Activated CD8-positive, alpha-beta memory T cell treated with anti-CD3 and anti-CD28 coated beads for 4 hours (primary cell): ENCODE measurements at places on chromosomes 4 and X.

GRCh38 chr4:188198982-188199792 lies 59.9 kb downstream of the TRIML1 start:
- DNase-seq = no peak

GRCh38 chrX:28998609-28999135 lies 411.4 kb downstream of the IL1RAPL1 start:
- no peak for DNase-seq

- no peak for DNase-seq
Measured at GRCh38 chrX:130916636-130917422, 13.8 kb upstream of the ENOX2 start.

DNA sequence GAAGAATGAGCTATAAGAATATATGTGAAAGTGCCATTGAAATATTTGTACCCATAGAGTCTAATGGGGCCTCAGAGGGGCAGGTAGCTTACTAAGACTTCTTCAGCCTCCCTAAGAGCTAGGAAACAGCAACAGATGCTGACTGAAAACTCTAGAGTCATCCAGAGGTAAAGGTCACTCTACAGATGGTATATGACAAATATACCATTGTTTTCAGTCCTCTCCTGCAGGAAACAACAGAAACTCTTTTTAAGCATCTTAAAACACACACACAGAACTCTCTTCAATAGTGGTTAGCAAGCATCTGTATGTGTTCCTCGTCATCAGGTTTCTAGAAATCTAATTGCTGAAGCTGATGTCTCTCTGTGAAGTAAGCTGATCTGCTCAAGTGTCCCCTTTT lies 313.8 kb upstream of the GATB start:
- DNase-seq = no peak

GRCh38 chr4:113556382-113557134 lies 205.0 kb downstream of the CAMK2D start:
- no peak for DNase-seq

GRCh38 chr4:108547682-108548081 lies 72.7 kb upstream of the RPL34 start:
- no peak for DNase-seq

DNA sequence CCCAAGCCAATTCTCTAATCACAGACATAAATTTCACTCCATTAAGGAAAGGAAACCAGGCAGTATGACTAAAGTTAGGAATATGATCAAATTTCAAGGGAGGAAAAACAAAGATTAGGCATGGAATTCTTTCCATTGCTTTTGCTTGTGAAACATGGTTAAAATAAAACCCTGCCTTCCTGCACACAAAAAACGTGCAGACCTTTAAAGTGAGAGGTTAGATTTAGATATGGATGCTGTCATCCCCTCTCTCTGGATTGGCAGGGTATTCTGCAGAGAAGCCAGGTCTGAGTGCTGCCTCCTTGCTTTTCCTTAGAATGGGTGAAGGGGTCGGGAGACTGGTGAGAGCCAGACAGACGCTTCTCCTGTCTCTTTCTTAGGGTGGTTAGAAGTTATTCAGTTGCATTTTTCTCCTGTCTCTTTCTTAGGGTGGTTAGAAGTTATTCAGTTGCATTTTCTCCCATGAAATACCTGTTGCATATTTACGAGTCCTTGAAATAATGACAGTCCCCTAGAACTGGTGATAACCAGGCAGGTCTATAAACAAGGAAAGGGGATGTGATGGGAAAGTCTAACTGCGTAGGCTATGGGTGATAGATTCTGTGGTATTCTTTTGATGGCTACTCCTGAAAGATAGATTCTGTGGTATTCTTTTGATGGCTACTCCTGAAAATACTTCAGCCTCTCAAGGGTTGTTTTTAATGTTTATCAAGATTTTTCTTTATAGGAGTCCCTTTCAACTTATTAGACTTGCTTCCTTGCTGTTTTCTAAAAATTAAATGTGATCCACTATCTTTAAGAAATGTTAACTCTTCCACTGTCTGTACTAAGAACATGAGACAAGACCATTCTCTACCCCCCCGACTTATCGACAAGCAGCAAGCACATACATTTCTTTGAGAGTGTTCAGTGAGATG lies 163.6 kb downstream of the SPRY1 start:
- no peak for DNase-seq

DNA sequence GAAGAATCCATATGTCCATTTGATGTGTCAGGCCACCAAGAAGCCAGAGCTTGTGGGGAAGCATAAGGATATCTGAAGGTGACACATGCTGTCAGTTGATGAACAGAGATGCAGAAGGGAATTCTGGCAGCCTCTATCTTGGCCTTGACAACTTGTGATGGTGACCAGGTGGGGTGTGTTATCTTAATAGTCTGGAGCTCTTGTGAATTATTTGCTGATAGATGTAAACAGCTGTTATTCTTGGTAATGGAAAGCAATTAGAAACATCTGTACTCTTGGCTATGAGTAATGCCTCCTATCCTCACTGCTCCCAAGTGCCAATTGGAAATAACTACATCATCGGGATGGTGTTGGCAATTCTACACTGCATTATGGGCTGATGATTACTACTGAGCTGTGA lies 51.9 kb downstream of the NAA11 start:
- no peak for DNase-seq

GRCh38 chr4:10121568-10122208 lies 5.1 kb upstream of the WDR1 start:
- DNase-seq = no peak

GRCh38 chrX:67619253-67619652 lies 75.4 kb downstream of the AR start:
- DNase-seq = no peak

DNA sequence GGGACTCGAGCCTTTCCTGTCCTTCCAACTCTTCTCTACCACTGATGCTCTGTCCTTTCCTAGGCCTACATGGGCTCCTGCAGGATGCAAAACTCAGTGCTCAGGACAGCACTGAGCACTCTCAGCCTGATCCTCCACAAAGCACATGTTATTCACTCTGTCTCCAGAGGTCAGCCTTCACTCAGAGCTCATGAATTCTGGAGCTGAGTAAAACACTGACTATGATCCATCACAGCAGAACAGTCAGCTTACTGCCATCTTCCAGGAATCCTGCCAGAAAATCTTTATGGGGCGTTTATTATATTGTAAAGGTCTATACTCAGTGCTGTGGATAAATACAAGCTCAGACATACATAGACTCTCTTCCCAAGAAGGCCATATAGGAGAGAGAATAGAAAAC lies 121.5 kb upstream of the CPEB2 start:
- DNase-seq = no peak

- no peak for DNase-seq
Measured at GRCh38 chrX:102976793-102977495, 39.9 kb downstream of the RAB40AL start.

DNA sequence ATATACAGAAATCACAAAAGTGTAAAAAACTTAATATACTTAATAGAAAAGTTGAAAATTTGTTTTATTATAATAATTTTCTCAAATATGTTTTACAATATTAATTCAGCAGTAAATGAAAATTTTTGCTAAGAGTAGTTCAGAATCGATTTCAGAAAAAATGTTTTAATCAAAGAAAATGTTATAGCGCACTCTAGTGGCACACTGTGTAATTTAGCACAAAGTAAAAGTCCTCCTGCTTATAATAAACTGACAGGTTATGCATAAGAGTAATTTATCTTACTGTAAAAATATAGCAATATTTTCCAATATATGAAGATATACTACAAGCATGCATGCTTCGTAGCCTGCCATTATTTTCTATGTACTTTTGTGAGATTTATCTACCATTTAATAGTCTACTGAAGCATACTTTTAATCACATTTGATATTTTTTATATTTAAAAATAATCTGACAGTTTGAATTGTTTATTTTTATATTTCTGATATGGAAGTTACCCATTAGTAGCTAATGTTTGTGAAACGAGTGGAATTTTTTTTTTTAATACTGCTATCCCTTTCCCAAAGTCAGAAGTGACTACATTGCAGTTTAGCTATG lies 217.9 kb upstream of the KLHL4 start:
- no peak for DNase-seq

DNA sequence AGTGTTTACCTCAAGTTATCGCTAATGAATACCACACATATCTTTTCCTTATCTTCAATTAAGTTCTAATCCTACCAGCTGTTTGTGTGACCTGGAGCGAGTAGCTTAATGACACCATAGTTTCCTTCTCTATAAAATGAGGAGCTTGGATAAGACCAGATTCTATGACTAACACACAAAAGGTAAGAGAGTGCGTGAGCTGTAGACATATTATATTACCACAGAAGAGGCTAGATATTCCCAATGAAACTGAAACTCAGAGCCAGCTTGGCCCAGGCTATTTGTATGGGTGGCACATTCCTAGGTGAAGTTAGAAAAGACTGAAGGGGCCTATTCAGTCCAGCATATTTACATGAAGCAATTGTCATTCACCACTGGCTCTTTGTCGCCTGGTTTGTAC lies 30.2 kb downstream of the ASB5 start:
- no peak for DNase-seq

- DNase-seq = no peak
Measured at GRCh38 chrX:31894152-31894551, 822.3 kb upstream of the FTHL17 start.

DNA sequence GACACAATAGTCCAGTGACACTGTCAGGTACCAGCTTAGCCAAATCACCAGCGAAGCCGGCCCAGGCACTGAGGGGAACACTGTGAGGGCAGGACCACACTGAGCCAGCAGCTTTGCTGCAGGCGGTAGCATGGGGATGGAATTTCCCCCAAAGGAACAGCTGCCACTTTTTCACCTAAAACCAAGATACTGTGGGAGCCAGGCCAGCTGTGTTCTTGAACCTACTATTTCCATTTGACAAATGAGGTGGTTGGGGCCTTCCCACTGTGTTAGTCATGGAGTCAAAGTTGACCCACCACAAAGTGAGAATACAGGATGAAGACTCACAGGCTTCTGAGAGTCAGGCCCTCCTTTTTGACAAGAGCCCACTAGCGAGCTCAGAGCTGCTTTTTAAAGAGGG lies 70.7 kb upstream of the SH3RF1 start:
- no peak for DNase-seq

GRCh38 chr4:69909195-69909594 lies 21.7 kb upstream of the CSN1S1 start:
- no peak for DNase-seq

- no peak for DNase-seq
Measured at GRCh38 chr4:288891-289290, 16.4 kb downstream of the ZNF732 start.

DNA sequence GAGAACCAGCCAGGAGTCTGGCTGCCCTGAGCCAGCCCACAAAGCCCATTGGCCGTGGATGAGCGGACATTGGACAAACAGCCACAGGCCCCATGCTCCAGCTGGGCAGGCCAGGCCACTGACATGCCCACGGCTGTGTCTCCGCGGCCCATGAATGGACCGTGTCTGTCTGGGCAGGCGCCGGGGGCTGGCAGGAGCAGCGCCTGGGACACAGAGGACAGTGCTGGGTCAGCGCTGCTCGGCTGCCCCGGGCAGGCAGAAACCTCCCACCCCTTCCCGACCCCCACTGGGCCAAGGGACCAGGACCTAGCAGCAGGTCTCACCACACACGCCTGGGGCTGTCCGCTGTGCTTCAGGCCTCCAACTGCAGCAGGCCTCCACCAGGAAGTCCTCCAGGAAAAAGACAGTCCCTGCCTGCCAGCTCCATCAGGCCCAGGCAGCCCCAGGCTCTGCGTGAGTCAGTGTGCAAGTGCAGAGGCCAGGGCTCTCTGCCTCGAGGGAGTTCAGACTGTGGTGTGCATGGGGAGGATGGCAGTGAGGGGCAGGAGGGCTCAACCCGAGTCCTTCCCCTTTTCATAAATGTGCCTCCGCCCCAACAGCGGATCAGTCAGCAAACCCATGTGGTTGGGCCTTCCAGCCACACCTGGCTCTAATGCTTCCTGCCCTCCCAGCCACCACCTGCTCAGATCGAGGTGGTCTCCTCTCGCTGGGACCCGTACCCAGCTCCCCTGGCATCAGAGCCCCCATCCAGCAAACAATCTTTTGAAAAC lies 17.2 kb upstream of the FGFR3 start:
- no peak for DNase-seq

GRCh38 chr4:185036019-185036418 lies 17.7 kb downstream of the HELT start:
- no peak for DNase-seq

GRCh38 chrX:38124000-38124399 lies 96.7 kb downstream of the SRPX start:
- DNase-seq = no peak

DNA sequence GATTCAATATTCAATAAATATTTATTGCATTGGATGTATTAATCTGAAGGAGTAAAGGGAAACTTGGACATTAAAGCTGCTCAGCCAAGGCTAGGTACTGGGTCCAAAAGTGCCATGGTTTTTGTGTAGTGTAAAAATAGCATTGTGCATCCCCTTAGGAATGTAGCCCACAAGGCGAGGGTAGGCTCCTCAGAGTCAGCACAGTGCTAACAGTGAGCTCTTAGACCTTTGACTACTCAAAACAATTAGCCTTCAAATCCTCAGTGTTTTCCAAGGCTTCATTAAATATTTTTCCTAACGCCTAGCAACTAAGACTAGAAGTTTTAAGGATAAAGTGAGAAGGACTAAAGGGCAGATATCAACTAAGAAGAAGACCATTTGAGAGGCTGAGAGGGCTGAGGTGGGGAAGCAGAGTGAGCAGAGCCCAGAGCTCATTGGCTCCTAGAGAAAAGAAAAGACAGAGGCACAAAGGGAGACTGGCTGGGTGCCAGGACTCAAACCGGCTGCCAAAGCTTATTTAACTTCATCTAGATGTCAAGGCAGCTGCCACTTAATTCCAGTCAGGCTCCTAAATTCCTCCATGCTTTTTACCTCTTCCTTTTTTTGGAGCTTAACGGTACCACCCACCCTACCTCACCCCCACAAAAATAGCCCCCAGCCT lies 17.0 kb downstream of the PRKG2 start:
- DNase-seq = no peak

DNA sequence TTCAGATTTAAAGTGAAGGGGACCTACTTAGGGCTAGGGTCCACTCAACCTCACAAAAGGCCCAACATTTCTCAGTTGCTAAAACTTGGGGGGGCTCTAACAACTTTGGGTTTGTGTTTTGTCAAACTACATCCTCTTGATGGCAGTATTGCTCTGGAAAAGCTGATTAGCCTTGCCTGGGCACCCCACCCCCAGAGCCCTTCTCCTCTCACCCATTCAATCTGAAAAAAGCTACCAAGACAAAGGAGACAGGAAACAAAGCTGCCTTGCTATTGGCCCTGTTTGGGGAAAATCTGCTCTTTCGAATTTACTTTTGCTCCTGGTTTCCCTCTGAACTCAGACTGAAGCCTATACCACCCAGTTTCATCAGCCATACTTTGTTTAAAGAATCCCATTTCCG lies 195.2 kb upstream of the STK26 start:
- DNase-seq = no peak

GRCh38 chr4:121712001-121712651 lies 15.3 kb upstream of the ANXA5 start:
- DNase-seq = no peak
